ENCODE measurements at places on chromosomes 6 and 20.
A peak's percentile ranks its signal among the peaks of the same experiment; 100 is the strongest.

GRCh38 chr20:25318471-25319240, 70.8 kb downstream of the PYGB start:
- no peak for DNase-seq

- DNase-seq = no peak
Observed at GRCh38 chr6:138923561-138923960, 64.5 kb downstream of the REPS1 start.

- peak; percentile 10 for DNase-seq
Observed at GRCh38 chr20:59455402-59456341, 148.7 kb upstream of the PHACTR3 start.

DNA sequence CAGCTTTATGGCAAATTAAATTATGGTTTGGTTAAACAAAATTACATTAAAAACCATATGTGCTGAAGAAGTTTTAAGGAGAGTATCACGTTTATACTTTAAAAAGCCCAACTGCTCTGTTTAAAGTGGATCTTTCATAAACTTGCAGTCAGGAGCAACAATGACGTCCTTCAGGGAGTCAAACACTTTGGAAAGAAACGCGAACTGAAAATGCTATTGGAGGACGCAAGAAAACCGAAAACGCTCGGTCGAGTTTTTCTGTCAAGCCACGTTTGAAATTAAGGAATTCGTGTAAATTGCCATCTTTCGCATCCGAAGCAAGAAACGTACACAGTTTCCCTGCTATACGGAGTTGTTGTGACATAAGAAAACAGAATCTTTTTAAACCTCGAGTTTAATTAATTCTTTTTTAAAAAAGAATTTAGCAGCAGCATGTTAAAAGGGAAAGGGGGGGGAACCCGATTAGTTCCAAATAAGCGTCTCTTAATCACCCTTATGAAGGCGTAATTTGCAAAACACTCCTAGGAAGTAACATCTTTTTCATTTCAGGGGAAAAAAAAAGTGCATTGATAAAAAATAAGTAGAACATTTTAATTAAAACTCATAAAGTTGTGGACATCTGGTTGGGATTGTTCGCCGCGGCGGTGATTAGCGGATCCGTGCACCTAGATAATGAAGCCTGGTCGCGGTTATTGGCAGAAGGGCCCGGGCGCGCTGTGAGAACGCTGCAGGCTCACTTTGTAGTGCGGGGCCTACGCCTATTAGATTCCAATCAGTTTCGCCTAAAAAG, 295.4 kb downstream of the TFAP2C start:
- DNase-seq = no peak

- no peak for DNase-seq
Observed at GRCh38 chr6:90271831-90272230, 24.8 kb downstream of the BACH2 start.

DNA sequence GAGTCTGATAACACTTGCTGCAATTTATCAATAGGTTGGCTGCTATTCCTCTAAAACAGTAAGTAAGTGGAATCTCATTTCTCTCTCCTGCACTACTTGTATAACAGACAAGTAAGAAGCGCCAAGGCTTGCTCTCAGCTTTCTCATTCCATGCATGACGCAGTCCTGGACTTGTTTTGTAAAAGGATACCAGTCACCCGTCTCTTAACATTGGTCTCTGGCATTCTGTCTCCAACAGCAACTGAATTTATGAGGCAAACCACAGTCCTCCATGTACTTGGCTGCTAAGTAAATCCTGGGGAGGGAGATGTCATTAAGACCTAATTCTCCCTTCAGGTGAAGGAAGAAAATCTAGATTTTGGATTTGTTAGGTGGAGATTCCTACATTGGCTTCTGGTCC, 115.4 kb downstream of the OPN5 start:
- DNase-seq = peak; percentile 1
